Left renal cortex interstitium (tissue), 4 donors: ENCODE measurements at places on chromosomes 16 and 17.

DNA sequence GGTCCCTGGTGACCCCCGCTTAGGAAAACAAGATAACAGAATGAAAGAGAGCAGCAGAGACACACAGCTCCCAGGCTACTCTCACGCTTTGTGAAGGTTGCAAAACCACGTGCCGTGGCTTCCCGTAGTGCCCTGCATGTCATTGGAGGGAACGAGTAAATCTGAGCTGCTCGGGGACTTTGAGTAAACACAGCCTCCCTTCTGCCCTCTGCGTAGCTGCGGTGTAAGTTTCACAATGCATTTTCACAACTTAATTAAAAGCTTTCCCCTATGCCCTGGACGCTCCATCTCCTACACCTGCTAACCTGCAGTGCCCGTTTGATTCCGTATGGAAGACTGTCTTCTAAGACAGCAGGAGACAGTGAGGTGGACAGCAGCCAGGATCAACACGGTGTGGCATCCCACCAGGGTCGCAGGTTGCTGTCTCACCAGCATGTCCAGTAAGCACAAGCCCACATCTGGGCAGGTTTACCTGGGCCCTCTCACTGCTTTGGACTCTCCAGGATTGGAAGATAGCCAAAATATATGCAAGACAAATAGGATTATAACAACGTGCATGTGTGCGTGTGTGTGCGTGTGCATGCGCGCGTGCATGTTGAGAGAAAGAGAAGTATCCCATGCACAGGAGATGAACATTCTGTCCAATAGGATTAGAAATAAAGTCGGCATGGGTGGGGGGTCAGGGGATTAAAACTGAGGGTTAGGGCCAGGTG is 116.4 kb upstream of the RCVRN start:
- DNase-seq = no peak

DNA sequence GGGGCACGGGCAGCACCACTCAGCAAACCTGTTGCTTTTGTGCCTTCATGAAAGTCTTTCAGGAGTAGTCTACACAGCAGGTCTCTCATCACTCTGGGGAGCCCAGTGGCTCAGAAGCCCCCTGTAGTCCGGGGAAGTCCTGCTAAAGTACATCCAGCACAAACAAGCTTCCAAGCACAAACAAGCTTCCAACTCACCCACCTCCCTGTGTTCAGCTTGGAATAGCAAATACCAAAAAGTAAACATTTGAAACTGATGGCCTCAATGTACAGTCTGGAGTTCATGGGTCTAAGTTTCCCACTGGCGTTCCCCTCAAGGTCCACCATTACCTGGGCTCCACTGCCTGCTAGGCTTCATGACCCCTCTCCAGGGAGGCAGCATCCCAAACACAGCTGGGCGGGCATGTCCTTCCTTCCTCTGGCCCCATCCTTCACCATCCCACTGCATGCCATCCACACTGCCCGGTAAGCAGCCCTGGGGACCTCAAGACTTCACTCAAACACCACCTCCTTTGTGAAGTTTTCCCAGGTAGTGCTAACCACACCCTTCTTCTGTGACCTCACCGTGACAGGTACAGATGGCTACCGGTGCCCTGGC is 62.8 kb upstream of the SIAH1 start:
- no peak for DNase-seq

GRCh38 chr17:61279476-61280145 is 120.0 kb upstream of the TBX2 start:
- no peak for DNase-seq

- DNase-seq = no peak
These were observed 6.2 kb upstream of the AGRP start for GRCh38 chr16:67489401-67490083.

- no peak for DNase-seq
These were observed 44.5 kb upstream of the AKAP1 start for GRCh38 chr17:57040571-57040970.

GRCh38 chr16:79928142-79928873 is 327.8 kb upstream of the MAF start:
- DNase-seq = no peak

- DNase-seq = no peak
These were observed 1.5 kb downstream of the LRRC3C start for GRCh38 chr17:39928858-39929645.

DNA sequence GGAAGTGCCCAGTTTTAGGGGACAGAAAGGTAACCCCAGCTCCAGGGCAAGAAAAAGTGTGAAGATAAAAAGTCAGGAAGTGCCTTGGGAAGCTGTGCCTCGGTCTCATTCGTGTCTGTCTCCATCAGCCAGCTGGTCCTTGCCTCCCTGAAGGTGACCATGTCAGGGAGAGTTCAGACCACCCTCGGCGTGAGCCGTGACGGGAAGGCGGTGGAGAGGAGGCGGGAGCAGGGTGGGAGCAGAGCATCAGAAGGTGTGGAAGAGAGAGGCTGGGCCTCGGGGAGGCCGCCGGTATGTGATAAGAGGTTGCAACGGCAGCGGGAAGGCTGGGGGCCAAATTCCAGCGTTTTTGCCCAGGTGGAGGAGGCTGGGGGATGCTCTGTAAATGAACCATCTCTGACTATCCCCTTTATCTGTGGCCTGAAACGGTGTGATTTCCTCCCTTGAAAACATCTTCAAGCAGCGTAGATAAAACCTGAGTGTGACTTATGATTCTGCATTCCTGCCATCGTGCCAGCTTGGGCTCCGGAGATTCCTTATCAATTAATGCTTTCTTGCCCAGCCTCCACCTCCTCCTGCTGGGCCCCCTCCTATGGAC is 251.8 kb downstream of the IRF8 start:
- no peak for DNase-seq

DNA sequence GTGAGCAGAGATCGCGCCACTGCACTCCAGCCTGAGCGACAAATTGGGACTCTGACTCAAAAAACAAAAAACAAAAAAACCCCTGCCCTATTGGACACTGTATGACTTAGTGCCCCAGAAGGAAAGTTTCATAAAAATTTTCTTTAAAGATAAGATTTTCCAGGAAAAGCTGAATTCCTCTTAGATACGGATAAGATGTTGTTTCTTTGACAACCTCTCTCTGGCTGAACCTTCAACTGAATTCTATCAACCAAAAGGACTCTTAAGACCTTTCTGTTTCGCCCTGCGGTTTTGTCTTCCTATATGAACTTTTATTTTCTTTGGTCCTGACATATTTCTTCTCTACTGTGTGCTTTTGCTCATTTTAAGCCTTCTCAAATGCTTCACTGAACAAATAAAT is 35.8 kb downstream of the CPPED1 start:
- DNase-seq = no peak

GRCh38 chr17:38469875-38470274 is 41.6 kb downstream of the ARHGAP23 start:
- no peak for DNase-seq
